Natural killer cell treated with Interleukin-12 subunit alpha and Interleukin-12 subunit beta and Interleukin-15 and Interleukin-18, amount 100 ng/mL, for 72 hours (primary cell): ENCODE measurements at places on chromosomes 4 and X.

DNA sequence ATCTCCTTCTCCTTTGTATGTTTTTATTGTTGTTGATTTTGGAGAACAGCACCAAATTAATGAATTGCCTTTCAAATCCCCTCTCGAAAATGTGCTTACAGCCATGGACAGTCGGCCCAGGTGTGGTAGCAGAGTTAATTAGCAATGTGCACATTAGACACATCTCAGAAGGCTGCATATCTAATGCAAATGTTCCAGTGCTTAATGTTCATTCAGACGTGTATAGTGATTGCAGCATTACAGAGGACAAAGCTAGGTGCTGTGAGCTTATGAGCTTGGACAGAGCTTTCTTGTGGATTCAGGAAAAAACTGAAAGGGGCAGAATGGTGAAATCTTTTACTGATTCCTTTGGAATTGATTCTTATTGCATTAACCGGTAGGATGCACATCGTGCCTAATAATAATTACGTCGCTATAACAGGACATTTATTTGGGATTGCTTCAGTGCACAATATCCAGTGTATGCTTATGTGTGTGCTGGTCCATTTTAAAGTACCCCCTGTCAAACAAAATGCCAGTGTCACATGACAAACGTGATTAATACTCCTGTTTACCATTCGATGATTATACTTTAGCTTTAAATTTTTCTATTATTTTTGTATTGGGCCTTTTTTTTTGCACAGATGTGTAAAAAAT lies 552.9 kb upstream of the EPHA5 start:
- DNase-seq = no peak

GRCh38 chr4:42638993-42639392 lies 17.9 kb downstream of the ATP8A1 start:
- peak; percentile 71 for DNase-seq

GRCh38 chrX:26409636-26410035 lies 193.7 kb downstream of the MAGEB5 start:
- no peak for DNase-seq

DNA sequence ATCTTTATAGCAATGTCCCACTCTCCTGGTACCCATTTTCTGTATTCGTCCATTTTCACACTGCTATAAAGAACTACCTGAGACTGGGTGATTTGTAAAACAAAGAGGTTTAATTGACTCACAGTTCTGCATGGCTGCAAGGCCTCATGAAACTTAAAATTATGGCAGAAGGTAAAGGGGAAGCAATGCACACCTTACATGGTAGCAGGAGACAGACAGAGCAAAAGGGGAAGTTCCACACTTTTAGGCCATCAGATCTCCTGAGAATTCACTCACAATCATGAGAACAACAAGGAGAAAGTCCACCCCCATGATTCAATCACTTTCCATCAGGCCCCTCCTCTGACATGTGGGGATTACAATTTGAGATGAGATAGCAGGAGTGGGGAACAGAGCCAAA lies 49.7 kb downstream of the TMLHE start:
- DNase-seq = no peak

GRCh38 chr4:82797405-82798111 lies 1.0 kb downstream of the SCD5 start:
- DNase-seq = no peak

GRCh38 chr4:15920723-15921591 lies 17.6 kb downstream of the FGFBP1 start:
- DNase-seq = no peak

GRCh38 chr4:140811429-140811828 lies 55.2 kb upstream of the TBC1D9 start:
- no peak for DNase-seq

GRCh38 chrX:71629467-71629866 lies 11.2 kb upstream of the CXCR3 start:
- no peak for DNase-seq

GRCh38 chr4:142687547-142688275 lies 158.4 kb downstream of the INPP4B start:
- DNase-seq = no peak

GRCh38 chr4:187424636-187425035 lies 570.9 kb upstream of the ZFP42 start:
- no peak for DNase-seq

DNA sequence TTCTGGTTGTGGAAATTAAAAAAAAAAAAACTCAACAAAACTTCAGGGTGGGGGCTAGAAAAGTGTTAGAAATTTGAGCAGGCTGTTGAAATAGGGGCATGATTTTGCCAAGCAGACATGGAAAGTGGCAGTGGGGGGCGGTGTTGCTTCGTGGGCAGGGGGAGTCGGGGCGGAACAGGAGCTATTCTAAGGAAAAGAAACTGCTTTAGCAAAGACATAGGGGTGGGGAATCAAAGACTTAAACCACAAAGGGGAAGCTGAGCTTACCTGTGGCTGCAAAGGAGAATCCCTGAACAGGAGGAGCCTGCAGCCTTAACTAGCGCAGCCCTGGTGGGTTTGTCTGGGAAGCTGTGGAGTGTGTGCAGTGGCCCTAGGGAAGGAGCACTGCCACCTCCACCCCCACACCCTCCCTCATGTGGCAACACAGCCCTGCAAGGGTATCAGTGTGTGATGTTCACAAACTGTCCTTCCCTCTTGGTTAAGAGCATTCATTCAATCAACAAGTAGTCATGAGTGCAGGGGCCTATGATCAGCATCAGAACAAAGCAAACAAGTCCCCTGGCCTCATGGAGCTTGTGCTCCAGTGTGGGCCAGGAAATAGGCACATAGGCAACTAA lies 20.5 kb downstream of the SEL1L3 start:
- no peak for DNase-seq

- no peak for DNase-seq
Observed at GRCh38 chr4:55636656-55636999, 530 bp upstream of the NMU start.

DNA sequence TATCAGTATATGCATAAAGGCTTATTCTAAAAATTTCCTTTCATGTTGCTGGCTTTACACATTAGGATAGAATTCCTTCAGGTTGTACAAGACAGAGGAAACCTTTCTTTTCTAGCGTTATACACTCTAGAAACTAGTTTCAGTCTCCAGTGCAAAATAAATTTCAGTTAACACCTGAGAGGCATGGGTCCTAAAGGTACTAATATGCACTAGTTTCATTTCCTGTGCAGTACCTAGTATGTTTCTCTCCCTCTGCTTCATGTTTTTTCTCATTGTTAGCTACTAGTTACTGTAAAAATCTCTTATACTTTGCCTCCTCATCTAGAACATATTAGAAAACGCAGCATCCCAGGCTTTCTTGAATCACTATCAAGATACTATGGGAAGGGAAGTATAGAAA lies 54.0 kb downstream of the SNX25 start:
- DNase-seq = no peak

DNA sequence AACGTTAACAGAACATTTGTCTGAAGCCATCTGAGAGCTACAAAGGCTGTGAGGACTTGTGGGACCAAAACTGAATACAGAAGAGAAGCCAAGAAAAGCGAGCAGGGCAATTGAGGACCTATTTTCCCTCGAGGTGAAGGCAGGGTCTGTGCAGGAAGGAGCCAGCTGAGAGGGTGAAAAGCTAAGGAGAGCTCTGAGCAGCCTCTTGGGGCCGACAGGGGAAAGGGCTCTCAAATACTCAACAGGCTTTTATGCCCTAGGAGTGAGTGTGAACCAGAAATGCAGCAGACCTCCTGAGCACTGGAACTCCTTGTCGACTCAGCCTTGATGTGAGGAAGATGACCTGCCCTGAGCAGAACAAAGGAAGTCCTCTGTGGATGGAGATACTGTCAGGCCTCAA lies 54.2 kb downstream of the C4orf50 start:
- DNase-seq = peak; percentile 37

DNA sequence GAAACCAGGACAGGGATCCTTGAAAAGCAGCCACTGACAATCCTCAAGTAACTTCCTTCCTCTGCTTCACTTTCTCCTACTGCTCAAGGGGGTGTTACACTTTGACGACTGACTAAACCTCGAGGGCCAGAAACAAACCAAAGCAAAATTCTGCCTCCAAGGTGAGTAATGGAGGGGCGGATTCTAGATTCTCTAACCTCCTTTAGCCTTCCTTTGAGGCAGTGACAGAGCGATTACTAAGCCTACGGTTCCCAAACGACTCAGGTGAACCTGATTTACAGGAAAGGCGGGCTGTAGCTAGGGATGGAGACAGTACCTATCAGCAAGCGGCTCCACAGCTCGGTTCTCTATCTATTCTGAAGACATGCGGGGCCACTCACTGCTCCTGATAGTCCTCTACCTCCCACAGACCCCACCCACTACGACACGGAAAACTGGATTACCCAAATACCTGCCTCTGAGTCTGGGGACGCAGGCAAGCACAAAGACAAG lies 487 bp downstream of the TBCK start:
- no peak for DNase-seq

- DNase-seq = no peak
Observed at GRCh38 chr4:94766856-94767255, 9.1 kb downstream of the BMPR1B start.

DNA sequence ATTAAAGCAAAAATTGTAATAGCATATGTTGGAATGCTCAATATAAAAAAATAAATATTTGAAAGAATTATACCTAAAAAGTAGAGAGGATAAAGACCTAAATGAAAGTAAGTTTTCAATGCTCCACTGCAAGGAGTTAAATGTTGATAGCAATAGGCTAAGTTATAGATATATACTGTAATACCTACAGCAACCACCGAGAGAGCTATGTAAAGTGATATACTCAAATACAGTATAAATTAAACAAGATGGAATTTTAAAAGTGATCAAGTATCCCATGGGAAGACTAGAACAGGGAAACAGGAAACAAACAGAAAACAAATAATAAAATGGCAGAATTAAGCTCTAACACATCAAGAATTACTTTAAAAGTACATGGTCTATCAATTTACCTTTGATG lies 73.9 kb downstream of the CASP3 start:
- DNase-seq = no peak

GRCh38 chr4:26441102-26441501 lies 49.2 kb downstream of the CCKAR start:
- no peak for DNase-seq

GRCh38 chr4:37825968-37826294 lies 555 bp upstream of the PGM2 start:
- no peak for DNase-seq

- DNase-seq = no peak
Observed at GRCh38 chrX:55167124-55167803, 52.9 kb upstream of the PAGE5 start.

DNA sequence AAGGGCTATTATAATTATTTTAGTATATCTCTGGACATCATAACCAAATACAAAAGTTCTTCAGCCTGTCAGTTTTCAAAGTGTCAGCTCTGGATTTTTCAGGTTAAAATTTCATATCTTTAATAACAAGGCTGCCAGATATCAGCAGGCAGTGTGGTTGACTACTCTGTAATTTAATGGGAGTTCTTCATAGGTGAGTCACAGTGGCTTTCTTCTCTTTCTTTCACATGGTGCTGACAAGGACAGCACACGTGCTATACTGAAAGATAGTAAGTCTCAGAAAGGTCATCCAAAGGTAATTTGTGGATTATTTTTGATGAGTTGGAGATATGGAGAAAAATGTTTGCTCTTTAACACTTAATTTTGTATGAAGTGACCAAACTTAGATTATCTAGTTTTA lies 43.2 kb downstream of the GALNT7 start:
- DNase-seq = no peak

DNA sequence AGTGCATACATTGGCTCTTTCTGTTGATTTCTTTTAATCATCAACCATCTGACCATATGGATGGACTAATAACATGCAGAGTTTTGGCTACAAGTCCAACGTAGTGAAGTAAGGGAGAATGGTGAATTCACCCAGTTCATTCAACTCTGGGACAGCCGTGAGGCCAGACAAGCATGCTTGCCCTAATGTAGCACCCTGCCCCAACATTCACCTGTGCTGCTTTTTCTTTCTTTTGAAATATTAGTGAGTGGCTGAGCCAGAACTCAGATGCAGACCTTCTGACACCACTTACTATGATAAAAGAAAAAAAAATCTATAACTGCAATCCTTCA lies 17.5 kb downstream of the ARSJ start:
- no peak for DNase-seq

- no peak for DNase-seq
Observed at GRCh38 chr4:154560419-154560801, 2.4 kb upstream of the FGB start.

GRCh38 chr4:84672177-84672576 lies 89.2 kb downstream of the CDS1 start:
- no peak for DNase-seq

- DNase-seq = no peak
Observed at GRCh38 chr4:38723114-38723513, 59.1 kb downstream of the KLF3 start.

DNA sequence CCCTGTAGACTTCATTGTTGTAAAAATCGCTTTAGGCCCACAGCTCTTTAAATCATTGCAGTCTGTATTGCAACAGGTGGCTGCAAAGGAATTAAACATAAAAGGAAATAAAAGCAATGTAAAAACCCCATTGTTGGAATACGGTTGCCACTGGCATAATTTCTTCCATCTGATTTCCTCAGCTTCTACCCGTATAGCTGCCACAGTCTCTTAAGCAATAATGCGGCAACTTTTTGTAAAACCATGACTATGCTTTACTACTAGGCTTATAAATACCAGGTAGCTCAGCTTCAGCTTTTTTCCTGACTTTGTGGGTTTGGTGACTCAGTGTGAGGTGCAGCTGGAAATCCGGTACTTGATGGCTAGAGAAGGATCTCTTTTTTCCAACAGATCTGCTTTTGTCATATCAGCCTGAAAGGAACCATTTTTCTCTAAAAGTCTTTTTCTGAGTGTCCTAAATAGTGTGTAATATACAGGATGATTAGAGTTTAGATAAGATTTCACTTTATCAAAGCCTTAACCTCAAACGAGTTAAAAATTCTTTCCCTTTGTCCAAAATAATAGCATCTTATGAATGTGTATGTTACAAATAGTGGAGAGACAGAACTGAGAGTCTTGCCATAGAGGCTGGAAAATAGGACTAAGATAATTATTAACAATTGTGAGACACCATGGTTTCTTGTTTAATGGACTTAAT lies 268.0 kb downstream of the ADGRL3 start:
- DNase-seq = no peak

DNA sequence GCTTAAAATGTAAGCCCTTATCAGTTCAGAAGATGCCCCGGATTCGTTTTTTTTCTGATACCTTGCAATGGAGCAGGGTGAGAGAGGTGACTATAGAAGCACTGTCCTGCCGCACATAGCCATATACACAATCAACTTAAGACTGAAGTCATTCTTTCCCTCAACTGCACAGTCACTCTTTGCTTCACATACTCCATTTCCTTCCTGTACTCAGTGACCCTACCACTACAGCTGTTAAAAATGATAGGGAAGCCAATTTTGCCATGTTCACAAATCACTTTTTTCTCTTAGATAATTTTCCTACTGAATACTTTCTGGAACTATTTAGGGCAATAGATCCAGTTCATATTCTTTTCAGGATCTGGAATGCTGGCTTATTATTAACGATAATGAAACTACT lies 300.0 kb downstream of the ANK2 start:
- DNase-seq = no peak

GRCh38 chr4:8517946-8518345 lies 62.2 kb upstream of the GPR78 start:
- DNase-seq = peak; percentile 31
